Choroid plexus epithelial cell (primary cell): ENCODE measurements at places on chromosomes 16 and 17.
A peak's percentile ranks its signal among the peaks of the same experiment; 100 is the strongest.

DNA sequence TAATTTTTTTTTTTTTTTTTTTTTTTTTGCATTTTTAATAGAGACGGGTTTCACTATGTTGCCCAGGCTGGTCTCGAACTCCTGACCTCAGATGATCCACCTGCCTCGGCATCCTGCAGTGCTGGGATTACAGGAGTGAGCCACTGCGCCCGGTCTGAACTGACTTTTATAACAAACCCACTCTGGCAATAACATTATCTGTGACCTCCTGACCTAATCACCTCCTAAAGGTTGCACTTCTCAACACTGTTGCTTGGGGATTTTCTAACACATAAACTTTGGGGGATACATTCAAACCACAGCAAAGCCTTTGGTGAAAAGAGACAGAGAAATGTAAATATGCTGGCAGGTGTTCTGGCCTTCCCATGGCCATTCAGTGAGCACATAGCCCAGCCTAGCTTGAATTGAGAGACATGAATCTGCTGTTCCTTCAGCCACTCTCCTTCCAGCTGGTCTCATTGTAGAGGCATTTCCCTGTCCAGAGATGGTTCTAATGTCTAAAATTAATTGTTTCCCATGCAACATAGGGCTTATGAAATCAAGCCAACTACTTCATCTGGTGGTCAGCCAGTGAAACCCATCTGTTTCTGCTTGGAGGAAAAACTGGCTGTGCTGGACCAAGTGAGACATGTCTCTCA lies 28.3 kb downstream of the LYRM1 start:
- DNase-seq = no peak

GRCh38 chr16:28543072-28543471 lies 4.3 kb upstream of the NUPR1 start:
- DNase-seq = peak; percentile 32

DNA sequence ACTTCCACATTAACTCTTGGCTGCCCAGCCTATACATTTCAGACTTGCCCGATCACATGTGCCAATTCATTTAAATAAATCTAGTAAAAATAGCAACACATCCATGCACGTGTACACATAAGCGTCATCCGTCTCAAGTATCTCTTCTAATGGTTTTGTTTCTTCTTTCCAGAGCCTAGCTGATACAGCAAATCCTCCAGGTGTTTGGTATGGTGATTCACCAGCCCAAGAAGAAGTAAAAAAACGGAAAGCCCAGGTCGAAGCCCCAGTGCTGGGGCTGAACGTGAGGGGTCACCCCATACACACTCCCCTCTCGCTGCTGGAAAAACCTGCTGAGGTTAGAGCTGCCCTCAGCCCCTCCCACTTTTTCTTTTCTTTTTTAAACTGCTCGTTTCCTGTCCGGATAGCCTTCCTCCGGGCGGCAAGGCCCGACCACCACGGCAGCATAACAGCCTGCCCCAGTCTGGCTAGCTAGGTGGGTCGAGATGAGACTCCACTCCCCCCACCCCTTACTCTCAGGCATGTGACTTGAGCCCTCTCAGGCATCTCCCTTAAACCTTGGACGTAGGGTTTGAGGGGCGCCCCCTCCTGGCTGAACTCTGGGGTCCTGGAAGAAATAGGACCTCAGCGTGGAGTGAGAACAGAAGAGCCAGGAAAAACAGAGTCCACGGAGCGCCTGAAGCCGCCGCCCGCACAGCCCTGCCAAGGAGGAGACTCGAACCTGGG lies 13.9 kb upstream of the OR1F1 start:
- DNase-seq = no peak

DNA sequence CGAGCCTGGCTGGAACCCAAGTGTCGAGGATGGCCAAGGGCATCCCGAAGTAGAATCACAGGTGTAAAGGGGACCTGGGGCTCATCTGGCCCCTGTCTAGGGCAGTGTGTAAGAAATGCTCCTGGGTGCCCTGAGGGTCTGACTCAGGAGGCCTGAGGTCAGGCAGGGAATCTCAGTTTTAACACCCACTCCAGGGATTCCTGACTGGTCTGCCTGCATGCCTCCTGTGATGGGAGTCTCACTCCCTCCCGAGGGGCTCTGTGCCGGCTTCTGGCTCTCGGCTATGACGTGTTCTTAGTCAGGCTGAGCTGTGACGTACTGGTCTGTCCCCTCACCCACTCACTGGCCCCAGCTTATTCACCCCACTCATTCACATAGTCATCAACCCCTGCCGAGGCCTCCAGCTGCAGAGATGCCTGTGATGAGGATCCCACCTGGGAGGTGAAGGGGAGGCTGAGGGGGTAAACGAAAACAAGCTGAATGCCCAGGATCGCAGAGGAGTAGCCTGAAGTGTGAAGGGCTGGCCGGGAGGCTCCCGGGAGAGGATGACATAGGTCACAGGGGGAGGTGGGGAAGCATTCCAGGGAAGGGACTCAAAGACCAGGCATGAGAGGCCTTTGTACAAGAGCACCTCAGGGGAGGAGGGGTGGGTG lies 23.8 kb downstream of the FAM83G start:
- DNase-seq = peak; percentile 69

GRCh38 chr17:65664266-65664665 lies 102.8 kb upstream of the AXIN2 start:
- peak; percentile 39 for DNase-seq

DNA sequence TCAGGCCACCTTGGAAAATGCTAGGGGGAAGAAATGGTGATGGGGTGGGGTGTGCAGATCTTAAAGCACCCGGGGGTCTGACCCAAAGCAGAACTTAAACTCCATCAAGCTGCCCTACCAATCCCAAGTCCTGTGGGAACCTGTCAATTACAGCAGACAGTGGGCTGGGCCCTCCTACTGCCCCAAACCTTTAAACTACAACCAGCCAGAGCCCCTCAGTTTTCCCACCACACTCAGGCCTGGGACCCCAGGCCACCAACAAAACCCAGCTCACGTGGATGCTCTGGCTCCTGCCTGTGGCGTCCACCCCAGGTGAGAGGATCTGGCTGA lies 2.7 kb downstream of the MYO18A start:
- DNase-seq = no peak

- DNase-seq = no peak
Observed at GRCh38 chr17:60393840-60394723, 2.1 kb upstream of the USP32 start.

DNA sequence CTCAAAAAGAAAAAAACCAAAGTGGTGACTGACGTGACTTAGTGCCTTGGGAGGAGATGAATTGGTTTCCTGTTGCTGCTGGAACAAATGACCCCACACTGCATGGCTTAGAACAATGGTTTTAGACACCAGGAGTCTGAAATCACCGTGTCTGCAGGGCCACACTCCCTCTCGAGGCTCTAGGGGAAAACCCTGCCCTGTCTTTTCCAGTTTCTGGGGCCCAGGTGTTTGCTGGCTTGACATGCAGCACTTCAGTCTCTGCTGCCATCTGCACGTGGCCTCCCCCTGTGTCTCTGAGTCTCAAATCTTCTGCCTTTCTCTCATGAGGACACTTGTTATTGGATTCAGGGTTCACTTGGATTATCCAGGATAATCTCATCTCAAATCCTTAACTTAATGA lies 323.8 kb upstream of the TNRC6C start:
- DNase-seq = no peak

GRCh38 chr17:59400858-59401257 lies 69.4 kb downstream of the YPEL2 start:
- DNase-seq = peak; percentile 12

DNA sequence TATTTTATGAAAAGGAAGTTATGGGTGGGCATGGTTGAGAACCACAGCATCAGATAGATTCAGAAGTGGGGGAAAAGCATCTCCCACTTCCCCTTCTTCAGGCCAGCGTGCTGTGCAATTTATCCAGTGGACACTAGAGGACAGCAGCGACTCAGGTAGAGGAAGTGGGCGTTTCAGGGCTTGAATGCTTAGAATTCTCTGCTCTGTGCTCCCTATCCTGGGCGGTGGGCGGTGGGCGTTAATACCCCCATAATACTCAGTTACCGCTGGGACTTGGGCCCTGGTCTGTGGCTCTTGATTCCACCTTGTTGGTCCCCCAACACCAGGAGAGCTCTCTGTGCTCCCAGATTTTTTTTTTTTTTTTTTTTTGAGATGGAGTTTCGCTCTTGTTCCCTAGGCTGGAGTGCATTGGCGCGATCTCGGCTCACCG lies 3.7 kb upstream of the LYZL6 start:
- DNase-seq = peak; percentile 65

DNA sequence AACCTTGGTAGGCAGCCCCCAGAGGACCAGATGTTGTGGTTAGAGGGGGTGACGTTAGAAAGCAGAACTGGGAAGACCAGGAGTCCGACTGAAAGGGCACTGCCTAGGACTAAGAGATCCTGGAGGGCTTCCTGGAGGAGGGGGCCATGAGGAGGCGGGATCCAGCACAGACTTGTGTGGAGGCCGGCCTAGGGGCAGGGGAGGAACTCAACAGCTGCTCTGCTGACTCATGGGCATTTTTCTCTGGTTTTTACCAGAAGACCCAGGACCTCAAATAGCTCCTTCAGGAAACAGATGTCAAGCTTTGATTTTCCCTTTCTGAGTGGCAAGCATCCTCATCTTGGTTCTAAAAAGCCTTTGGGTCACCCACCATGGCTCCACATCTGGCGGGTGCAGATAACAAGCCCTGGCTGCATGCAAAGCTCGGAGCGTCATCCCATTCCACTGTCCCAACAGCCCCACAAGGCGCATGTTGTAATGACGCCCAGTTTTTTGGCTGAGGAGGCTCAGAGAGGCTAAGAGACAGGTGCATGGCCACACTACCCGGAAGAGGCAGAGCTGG lies 29.0 kb downstream of the IL21R start:
- peak; percentile 69 for DNase-seq

- no peak for DNase-seq
Observed at GRCh38 chr16:82808036-82808435, 181.3 kb downstream of the CDH13 start.

DNA sequence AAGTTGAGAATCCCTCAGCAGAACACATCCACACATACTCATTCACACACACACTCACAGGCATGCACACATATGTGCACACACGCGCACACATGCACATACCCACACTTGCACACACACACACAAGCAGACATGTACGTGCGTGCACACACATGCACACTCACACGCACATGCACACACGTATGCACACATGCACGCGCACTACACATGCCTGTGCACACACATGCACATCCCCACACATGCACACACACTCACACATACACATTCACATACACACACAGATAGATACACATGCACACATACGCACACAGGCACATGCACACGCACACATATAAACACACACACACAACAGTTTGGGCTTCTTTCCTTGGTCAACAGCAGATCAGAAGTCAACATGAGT lies 24.0 kb downstream of the GSG1L start:
- DNase-seq = no peak

DNA sequence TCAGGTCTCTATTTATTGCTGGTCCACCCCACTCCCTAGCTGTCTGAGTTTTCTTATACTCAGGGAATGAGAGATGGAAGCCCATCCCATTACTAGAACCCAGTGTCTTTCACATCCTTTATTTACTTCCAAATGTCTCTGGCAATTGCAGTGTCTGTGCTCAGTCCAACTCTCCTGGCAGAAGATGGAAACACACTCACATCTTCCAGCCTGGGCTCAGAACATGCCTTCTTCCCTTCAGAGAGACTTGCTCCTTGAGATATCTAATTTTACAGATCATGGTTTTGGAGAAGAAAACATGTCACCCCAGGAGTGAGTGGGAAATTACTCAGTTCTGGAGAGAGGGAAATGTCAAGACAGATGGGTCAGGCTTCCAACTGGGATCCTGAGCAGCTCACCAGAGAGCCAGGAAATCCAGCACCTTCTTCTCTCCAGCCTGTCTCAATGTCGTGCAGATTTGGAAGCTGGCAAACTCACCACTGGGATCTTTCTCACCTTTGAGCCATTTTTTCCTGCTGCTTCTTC lies 494.4 kb downstream of the HS3ST4 start:
- DNase-seq = no peak

- DNase-seq = no peak
Observed at GRCh38 chr17:20071824-20072691, 62.9 kb downstream of the SPECC1 start.

DNA sequence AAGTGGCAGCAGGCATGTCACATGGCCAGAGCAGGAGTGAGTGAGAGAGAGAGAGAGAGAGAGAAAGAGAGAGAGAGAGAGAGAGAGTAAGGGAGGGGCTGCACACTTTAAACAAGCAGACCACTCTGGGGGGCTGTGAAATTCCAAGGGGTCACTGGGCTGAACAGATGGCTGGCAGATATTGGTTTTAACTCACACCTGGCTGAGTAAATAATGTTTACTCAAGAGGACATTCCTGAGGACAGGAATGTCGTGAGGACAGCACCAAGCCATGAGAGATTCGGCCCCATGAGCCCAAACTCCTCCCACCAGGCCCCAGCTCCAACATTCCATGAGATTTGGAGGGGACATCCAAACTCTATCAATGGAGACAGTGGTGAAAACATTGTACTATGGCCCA lies 269.7 kb downstream of the CBLN1 start:
- DNase-seq = no peak

GRCh38 chr17:3894188-3894587 lies 1.3 kb upstream of the CAMKK1 start:
- no peak for DNase-seq

- no peak for DNase-seq
Observed at GRCh38 chr17:69213059-69213813, 15.4 kb downstream of the ABCA10 start.

DNA sequence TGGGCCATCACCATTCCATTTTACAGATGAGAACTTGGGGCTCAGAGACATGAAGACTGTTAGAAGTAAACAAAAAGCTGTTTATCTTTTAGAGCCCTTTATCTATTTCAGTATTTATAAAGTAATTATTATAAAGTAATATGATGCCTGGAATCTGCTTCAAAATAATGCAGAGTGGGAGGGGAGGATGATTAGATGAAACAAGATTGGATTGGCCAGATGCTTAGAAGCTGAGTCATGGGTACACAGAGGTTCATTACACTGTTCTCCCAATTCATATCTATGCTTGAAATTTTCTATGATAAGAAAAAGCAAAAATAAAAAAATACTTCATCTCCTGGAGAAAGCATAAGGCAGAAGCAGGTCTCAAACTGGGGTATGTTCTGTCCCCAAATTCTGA lies 29.4 kb downstream of the TOM1L2 start:
- peak; percentile 55 for DNase-seq

DNA sequence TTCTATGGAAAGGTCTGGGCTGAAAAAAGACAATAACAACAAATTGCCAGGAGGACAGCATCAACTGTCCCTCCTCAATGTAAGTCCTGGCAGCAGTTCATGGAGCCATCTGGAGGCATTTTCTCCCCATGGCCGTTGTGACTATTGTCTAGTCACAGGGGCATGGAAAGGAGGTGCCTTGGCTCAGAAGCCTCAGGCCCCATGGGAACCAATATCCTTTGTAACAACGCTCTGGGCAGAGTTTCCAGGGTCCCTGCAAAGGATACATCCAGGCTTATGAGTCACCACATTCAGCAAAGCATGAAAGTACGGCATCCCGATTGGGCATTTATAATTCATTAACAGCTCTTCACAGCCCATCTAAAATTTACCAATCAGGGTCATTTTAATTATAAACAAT lies 85.2 kb downstream of the GLG1 start:
- DNase-seq = peak; percentile 47
